ENCODE measurements at places on chromosomes 7 and 10.

- DNase-seq: no peak
Measured at GRCh38 chr10:122468307-122468925, 7.1 kb downstream of the HTRA1 start.

GRCh38 chr10:88992921-88993524 is 2.4 kb downstream of the FAS start:
- DNase-seq: no peak

DNA sequence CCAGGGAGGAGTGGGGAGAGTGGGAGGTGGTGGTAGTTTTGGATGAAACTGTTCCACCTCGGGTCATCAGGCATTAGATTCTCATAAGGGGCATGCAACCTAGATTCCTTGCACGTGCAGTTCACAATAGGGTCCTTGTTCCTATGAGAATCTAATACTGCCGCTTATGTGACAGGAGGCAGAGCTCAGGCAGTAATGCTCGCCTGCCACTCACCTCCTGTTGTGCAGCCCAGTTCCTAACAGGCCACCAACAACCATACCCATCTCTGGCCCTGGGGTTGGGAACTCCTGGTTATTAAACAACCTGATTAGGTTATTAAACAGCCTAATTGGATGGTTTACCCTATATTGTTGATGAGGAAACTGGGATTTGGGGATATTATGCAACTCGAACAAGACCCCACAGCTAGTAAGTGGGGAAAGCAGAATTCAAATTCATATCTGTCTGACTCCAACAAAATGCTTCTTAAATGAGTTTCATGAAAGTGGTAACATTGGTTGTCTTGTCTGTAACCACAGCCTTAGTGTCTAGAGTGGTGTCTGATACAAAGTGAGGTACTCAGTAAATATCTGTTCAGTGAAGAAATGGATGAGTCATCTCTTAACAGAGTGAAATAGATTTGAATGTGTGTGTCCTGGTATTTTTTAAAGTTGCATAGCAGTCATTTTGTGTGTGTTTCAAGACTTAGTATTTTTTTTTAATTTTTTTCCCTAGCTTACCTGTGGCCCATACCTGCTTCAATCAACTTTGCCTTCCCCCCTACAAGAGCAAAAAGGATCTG is 101.6 kb downstream of the HECTD2 start:
- no peak for DNase-seq

GRCh38 chr10:89978081-89978480 is 276.7 kb downstream of the KIF20B start:
- DNase-seq: no peak

DNA sequence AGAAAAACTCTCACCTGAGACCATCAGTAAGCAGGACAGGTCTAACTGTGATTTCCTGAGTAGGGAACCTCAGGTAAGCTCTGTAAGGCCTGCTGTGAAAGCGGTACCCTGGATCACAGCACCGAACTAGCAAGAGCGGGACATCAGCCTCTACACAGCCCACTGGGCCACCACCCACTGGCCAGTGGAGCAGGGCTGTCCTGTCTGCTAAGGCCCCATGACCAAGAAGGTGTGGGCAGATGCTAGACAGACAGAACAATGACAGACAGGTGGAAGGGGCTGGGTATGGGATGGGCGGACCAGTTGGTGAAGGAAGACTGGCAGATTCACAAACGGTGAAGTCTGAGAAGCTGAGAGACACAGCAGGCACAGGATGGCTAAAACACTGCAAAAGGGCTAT is 79.4 kb upstream of the DDC start:
- no peak for DNase-seq
